Right lung (tissue), 10 donors: ENCODE measurements at places on chromosomes 4 and X. TPM values are rescaled to one million over a fixed set of nuclear protein-coding genes. Genes with fewer than 3 reads are reported as not detected.

SLIT2 gene
- 112 TPM for polyA plus RNA-seq

PF4V1 gene
- polyA plus RNA-seq = 0.53 TPM

SHROOM2 gene
- polyA plus RNA-seq = 11.9 TPM

GLRA3 gene
- not detected for polyA plus RNA-seq

- no peak for DNase-seq
These were observed 1242.8 kb upstream of the DIAPH2 start for GRCh38 chrX:95441836-95442235.

PPP2R3B gene
- 18.2 TPM for polyA plus RNA-seq

DNA sequence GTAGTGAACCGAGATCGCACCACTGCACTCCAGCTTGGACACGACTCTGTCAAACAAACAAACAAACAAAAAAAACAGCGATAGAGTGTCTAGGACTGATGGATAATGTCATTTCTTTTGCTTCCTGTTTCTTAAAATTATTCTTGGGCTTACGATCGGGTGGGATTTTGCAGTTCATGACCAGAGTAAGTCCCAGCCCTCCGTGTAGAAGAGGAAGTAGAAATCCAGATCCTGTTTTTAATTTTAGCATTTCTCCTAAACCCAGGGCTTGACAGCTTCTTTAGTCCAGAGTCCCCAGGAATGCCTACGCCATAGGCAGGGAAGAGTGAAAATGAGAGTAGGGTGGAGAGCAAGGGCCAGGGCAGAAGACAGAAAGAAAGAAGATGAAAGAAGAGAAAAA, 94.3 kb downstream of the HPRT1 start:
- no peak for DNase-seq

DNA sequence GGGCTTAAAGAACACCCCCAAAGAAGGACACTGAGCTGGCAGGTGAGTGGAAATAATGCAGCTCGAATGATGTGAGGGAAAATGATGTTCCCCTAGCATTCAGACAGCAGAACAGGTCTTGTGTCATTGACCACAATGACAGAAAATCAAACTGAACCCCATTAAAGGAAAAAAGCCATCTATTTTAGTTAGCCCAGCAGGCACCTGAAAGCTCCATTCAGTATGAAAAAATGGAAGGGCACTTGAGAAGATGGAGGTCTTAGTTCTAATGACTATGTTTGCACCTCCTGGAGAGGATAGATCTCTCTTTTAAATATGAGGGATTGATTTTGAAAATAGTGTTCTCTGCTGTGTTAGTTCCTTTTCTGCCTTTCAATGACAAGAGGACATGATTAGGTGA, 323.1 kb downstream of the NKX6-1 start:
- DNase-seq = no peak

GRCh38 chrX:133215747-133216146, 2.4 kb downstream of the TFDP3 start:
- DNase-seq = peak; percentile 9

PRDM8 gene
- polyA plus RNA-seq = 0.88 TPM

GRCh38 chr4:126028876-126029275, 714.1 kb downstream of the FAT4 start:
- no peak for DNase-seq

ANAPC4 gene
- polyA plus RNA-seq = 71.2 TPM

- no peak for DNase-seq
These were observed 148.0 kb upstream of the STX18 start for GRCh38 chr4:4689694-4690440.
